ENCODE measurements at places on chromosomes 16 and 17. TPM values are rescaled to one million over a fixed set of nuclear protein-coding genes. Genes with fewer than 3 reads are reported as not detected.

HOXB4 gene
- 0.79 TPM for total RNA-seq

C17orf100 gene
- total RNA-seq, result 2.0 TPM

CSNK1D gene
- 65.6 TPM for total RNA-seq

RHBDL1 gene
- total RNA-seq, result 1.2 TPM

SLFN12 gene
- 45.8 TPM for total RNA-seq

TBC1D28 gene
- total RNA-seq, result not detected

PRCD gene
- total RNA-seq, result 0.43 TPM

RNF43 gene
- 0.22 TPM for total RNA-seq
